ENCODE measurements at places on chromosomes 7 and 10.
A peak's percentile ranks its signal among the peaks of the same experiment; 100 is the strongest.

DNA sequence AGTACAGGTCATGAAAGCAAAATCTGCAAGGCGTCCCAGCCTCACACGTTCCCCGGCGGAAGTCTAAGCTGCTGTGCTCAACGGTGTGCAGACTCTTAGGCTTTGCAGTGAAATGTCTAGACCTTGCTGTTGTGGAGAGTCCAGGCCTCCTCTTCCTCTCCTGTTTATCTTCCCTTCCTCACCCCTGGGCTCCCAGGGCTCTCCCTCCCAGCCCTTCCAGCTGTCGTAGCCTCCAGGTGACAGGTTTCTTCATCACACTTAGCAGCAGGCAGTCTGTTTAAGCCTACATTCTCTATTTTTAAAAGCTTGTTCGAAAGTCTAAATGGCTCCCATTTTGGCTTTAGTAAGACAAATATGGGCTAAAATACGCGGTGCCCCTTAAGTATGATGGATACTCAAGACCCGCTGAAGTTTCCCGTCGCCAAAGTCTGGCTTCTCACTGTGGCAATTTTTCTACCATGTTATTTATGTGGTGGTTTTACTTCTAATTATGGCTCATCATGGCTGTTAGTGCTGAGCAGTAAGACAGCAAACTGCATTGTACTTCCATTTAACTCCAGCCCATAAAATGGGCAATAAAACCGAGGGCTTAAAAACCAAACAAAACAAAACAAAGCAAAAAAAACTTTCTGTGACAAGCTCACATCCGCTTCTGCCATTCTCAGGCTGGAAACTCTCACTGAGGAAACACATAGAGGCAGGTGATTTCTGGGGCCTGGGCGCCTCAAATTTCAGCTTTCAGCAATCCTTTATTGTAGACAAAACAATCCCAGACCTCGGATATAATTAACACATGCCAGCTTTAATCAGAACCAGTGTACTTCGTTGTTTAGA lies 243.2 kb downstream of the SNX10 start:
- no peak for DNase-seq

GRCh38 chr10:76874176-76874575 lies 763.4 kb downstream of the KCNMA1 start:
- no peak for DNase-seq

DNA sequence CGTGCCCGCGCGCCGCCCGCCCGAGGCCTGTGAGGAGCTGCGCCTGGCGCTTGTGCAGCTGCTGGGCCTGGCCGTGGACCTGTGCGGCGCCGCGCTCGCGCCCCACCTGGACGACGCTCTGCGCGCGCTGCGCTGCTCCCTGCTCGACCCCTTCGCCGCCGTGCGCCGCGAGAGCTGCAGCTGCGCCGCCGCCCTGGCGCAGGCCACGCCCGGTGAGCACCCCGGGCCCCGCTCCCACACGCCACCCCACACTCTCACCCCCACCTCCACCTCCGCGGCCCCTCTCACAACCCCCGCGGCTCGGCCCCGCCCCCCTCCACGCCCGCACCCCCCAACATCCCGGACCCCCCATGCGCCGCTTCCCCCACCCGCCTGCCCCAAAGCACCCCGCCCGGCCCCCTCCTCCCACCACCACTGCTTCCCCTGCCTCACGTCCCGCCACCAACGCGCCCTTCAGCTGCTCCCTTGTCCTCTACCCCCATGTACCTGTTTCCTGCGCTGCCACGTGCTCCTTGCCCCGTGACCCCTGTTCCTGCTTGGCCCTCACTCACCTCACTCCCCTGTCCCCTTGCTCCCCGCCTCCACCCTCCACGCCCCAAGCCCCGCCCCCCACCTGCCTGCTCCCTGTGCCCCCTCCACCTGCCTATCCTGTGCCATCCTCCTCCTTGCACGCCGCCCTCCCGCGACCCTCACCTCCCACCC lies at the start of gene PRKAR1B:
Gene PRKAR1B, minus strand, starts transcription at position 178 of the 702 bp plus-strand sequence. CDS start 15,776 bp downstream, outside the sequence.
- DNase-seq, result peak; percentile 37

DNA sequence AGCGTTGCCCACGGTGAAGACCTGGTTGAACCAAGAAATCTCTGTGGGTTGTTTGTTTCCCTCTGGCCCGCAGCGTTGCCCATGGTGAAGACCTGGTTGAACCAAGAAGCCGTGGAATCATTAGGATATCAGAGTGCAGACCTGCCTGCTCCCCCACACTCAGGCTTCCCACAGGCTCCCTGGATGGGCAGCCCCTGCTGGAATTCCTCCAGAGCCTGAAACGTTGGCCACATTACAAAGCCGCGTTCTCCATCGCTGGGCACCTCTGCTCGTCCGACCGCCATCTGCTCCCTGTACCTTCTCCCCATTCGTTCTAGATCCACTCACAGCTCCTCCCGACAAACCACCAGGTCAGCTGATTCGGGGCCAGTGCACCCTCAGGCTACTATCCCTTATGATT lies 266.9 kb upstream of the SHH start:
- DNase-seq, result no peak

DNA sequence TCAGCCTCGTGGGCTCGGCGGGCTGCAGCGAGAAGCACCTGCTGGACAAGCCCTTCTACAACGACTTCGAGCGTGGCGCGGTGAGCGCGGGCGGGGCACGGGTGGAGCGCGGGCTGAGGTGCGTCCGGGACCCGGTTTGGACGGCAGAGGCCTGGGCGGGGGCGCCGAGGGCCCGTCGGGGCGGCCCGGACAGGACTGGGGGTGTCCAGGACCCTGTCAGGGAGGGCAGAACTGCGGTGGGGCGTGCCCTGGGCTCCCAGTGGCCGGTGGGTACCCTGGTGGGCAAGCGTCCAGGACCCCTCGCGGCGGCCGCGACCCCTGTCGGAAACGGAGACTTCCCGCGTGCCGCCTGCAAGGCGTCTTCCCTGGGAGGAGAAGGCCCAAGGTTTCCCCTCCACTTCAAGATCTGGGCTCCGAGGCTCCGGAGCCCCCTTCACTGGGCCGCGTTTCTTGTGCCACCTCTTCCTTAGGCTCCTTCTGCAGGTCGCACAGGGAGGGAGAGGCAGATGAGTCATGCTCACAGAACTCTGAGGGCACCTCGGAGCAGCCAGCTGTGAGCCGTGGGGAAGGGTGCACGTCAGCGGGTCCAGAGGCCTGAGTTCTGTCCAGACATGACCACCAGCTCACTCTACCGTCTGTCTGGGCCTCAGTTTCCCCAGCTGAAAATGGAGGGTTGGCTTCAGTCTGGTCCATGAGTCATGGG lies 485 bp downstream of the ALOX5 start:
- no peak for DNase-seq

DNA sequence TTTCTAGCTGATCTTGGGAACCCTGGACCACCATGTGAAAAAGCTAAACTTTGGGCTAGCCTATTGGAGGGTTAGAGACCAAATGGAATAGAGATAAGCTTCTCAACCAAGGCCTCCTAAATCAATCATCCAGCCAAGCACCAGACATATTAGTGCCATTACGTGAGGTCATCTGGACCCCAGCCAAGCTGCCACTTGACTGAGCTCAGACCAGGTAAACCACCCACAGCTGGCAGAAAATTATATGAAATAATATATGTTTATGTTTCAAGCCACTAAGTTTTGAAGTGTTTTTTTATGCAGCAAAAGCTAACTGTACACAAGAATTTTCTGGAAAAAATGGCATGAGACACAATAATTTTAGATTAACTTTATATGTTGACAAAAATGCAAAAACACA lies 82.6 kb upstream of the PCGF5 start:
- no peak for DNase-seq

DNA sequence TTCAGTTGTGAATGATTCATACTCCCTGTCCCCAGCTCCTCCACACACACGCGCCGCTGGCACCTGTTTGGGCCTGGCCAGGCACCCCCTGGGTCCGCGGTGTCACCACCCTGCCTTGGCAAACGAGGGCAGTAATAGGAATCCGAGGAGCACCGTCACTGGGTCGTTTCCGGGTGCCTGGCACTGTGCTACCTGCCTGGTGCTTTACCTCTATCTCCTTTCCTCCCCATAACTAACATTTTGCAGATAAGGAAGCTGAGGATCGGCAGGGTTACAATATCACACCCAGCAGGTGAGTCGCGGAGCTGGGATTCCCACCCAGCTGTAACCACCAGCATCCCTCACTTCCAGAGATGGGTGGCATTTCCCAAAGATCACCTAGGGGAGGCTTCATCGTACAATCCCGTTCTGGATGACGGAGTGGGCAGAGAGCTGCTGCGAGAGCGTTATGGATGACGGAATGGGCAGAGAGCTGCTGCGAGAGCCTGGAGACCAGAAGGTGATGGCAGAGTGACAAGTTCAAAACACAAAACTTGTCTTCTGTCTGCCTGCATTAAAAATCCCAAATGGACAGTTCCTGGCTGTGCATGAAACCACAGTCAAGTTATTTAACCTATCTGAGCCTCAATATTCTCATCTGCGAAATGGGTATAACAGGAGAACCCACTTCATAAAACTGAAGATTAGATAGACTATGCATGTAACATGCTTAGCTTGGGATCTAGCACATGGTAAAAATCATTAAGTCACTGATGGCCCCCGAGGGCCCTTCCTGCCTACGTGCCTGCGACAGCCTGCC lies 1.1 kb upstream of the HSPA12A start:
- no peak for DNase-seq

DNA sequence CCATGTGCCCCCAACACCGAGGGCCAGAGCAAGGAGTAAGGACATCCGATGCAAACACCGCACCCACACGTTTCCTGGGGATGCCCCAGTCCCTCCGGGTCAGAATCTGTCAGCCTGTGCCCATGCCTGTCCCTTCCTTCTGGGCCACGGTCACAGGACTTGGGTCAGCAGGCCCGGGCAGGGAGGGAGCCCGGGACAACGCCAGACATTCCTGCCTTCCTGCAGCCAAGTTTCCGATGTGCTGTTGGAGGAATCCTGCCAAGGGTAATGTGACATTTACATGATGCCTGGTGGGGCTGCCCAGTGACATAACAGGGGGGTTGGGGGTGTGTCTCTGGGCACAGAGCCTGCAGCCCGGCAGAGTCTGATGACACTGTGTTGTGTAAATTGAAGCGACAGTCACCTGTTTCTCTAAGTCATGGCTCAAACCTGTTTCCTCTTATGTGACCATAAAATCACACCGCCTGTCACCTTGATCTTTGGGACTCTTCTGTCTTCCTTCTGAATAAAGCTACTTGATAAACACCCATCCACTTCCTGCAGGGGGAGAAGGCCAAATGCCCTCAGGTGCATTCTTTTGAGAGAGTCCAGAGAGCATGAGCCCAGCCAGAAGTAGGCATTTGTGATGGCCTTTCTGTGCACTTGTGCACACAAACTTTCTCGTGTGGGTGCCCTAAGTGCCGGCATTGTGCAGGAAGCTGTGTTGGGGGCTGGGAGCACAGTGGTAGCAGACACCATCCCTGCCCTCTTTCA lies 175.3 kb upstream of the RHEB start:
- DNase-seq, result no peak

DNA sequence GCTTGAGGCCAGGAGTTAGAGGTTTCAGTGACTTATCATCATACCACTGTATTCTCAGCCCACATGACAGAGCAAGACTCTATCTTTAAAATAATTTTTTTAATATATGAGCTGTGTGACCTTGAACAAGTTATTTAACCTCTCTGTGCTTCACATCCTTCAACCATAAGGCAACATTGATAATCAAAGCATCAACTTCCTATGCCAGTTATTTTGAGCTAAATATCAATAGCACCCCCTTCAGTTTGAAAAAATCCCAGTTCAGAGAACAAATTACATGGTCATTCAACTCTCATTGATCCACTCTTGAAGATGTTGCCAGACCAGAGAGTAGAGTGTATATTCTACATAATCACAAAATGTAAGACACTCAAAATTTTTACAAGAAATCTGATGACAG lies 53.0 kb downstream of the ASNS start:
- DNase-seq, result no peak

GRCh38 chr10:92913973-92914372 lies 65.7 kb downstream of the EXOC6 start:
- DNase-seq, result no peak

DNA sequence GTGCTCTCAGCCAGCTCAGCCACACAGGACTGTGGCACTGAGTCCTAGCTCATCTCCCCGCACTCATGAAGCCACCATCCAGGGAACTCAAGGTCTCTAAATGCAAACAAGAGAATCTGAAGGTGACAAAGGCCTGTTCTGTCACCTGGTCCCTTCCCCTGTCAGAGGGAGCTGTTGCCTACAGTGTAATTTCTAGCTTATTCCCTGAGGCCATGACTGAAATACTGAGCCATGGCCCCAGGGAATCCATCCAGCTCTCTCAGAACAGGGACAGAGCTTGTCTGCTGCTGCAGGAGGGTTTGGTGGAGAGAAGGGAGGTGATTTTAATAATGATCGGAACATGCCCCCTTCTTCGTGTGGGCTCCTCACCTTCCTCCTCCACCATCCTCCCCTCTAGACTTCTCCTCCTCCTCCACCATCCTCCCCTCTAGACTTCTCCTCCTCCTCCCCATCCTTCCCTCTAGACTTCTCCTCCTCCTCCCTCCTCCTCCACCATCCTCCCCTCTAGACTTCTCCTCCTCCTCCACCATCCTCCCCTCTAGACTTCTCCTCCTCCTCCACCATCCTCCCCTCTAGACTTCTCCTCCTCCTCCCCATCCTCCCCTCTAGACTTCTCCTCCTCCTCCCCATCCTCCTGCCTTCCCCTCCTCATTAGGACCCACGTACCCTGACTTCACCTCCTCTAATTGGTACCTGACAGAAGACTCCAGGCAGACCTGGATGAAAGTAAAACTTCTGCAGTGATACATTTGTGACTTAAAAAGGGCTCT lies 338.0 kb upstream of the MKI67 start:
- DNase-seq, result no peak

DNA sequence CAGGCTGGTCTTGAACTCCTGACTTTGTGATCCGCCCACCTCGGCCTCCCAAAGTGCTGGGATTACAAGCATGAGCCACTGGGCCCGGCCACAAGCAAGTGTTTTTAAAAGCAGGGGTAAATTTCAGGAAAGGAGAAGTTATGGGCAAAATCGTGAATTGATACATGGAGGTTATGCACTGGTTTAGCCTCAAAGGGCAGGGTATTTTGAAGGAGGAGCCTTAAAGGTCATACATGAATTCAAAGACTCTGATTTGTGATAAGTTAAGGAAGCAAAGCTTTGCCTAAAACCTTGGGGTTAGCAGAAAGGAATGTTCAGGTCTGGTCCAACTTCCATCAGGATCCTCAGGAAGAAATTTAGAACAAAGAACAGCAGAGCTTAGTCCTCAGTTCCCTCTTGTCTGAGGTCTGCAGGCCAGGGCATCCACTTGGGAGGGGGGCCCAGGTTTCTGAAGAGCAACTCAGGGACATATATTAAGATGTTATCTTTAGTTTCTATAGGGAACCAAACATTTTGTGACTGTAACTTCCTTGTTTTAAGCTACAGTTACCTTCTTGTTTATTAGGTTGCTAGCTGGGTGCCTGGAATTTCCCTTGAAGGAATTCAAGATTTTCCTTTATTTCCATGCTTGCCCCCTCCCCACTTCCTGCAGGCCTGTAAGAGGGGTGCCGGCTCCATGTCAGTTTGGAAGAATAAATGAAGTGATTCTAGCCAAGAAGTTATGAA lies 2.8 kb upstream of the REPIN1 start:
- no peak for DNase-seq

GRCh38 chr7:38360776-38361175 lies 87.3 kb upstream of the TARP start:
- no peak for DNase-seq

DNA sequence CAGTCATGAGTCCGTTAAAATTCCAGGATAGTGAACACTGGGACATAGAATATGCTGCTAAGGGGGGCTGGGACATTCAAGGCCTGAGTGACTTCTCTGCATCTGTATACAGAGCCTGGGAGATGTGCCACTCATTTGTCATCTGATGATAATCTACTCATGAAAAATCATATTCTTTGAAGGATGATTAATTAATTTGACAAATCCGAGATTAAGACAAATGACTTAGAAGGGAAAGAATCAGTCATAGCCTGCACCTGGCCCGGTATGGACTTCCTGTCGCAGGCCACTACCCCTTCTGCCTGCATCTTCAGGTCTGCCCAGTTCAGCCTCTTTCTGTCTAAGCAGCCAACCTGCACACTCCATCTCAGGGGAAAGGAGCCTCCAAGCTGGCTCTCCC lies 18.8 kb upstream of the FAM170B start:
- no peak for DNase-seq
